Stimulated activated CD4-positive, alpha-beta T cell treated with anti-CD3 and anti-CD28 coated beads, Interleukin-2, amount 100 ng/mL, for 4 hours (primary cell): ENCODE measurements at places on chromosomes 7 and 10.

DNA sequence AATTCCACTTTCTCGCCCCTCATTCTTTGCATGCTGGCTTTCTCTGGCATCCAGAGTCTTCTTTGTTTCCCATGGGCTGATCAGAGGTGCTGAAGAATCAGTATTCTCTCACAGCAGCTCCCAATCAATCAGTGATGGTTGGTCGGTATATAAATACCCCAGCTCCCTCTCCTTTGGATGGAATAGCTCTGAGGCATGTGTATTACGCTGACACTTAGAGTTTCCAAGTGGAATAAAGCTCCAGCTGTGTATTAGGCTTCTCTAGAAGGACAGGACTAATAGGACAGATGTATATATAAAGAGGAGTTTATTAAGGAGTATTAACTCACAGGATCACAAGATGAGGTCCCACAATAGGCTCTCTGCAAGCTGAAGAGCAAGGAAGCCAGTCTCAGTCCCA, 218.3 kb upstream of the GRB10 start:
- DNase-seq, result no peak

- no peak for DNase-seq
Measured at GRCh38 chr7:25075459-25075858, 49.6 kb downstream of the CYCS start.

- no peak for DNase-seq
Measured at GRCh38 chr10:963186-963585, 25.0 kb upstream of the GTPBP4 start.

DNA sequence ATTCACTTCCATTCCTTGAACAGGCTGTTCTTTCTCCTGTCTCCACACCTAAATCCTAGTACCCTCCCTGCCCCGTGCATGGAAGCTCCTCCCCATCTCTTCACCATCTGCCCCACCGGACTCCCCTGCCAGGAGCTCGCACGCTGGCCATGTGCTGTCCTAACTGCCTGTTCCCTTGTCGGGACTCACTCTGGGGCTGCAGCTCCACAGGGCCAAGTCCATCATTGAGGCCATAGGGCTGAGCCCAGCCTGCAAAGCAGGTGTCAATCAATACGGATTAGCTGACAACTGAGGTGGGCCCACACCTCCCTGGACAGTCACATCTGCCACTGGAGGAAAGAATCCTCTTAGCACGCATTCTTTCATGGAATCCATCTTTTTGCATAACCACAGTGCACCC, 41.4 kb upstream of the DMBT1 start:
- DNase-seq, result no peak

- no peak for DNase-seq
Measured at GRCh38 chr7:3861941-3862340, 560.9 kb downstream of the SDK1 start.

DNA sequence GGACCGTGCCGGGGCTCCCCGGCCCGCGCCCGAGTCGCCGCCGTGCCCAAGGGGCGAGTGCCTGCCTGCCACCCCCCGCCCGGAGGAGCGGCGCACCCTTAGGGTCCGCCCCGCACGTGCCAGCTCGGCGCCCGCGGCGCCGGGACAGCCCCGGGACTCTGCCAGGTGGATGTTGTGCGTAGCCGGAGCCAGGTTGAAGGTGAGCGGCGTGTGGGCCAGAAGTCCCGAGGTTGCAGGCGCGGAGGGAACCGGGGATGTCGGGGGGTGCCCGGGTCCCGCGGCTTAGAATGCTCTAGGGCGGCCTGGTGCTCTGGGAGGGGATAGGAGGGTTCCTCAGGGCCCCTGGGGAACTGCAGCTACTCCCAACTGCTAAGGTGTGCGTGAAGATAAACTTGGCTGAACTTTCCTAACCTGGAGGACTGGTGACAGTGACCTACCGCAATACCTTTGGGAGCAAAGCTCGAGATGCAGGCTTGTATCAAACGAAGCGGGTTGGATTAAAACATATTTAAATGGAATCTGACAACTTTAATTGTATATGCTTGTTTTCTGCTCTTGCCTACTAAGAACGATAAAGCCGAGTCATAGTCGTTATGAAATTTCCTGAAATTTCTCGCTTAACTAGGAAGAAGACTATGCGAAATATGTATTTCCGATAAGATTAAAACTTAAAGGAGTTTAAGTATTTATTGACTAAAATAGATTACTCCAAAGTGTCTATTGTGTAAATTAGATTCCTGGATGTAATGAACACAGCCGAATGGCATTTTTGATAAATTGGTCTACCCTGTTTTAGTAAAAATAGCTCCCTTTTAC, at the start of gene CUX1:
Gene CUX1 (plus strand): TSS at position 156 of the 816 bp plus-strand sequence. CDS start 14 bp downstream, at position 170.
- DNase-seq, result peak; percentile 18

DNA sequence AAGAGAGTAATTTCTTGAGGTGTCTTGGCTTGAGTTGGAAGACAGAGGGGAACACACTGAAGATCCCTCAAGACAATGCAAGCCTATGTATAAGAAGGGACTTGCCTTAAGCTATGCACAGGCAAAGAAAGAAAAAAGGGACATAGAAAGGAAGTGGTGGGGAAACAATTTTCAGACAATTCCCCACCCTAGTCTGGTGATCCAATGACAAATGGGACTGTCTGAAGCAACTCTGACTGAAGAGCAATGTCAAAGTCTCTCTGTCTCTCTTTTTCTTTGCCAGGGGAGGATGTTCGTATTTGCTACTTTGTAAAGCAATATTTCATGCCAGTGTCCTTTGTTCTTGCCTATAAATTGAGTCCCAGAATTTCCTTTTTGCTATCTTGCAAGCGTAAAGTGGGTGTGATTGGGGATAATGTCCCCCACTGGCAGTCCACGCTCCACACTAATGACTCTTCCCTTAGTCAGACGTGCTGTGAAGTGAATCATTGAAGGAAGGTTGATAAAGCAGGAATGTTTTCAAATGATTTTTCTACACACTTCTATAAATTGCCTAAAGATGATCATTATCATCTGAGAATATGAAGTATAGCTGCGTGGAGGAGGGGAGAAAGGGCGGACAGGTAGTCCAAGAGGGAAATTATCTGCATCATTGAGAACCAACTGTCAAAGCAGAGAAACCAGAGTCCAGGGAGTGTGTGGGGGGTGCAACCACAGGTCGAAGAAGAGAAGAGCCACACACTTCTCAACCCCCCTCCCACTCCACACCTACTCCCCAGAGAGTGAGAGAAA, 243.8 kb upstream of the ETV1 start:
- DNase-seq, result no peak

GRCh38 chr10:5433182-5433581, 20.8 kb downstream of the NET1 start:
- DNase-seq, result no peak

DNA sequence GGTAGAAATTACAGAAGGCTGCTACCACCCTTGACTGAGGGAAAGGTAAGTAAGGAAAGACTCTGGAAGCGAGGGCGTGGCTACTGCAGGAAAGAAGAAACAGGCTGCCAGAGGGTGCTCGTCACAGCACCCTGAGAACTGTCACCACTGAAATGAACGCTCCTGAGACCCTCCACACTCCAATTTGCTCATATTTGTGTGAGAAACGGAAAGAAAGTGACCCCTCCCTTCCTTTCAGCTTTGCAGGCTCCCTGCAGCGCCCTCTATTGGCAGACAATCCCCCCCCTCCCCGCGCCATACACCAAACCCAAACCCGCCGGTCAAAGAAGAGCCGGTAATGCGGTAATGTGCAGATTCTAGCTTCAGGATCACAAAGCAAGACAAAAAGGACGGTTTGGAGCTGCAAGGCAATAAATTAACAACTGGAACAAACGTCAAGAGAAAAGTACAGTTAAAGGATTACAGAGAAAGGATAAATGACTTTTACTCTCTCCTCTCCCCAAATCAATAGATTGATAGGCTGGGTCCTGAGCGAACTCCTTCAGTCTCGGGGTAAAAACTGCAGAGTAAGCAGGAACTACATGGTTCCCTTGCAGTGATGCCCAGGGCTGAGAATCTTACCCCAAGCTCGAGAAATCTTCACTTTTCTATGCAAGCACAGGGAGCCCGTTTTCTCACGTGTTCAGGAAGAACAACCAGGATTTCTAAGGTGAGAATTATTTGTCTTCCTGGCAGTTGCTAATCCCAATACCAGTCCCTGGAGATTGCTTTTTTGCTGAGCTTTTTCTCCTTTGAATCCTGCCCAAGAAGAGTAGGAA, 47.6 kb downstream of the STEAP1B start:
- DNase-seq, result no peak

DNA sequence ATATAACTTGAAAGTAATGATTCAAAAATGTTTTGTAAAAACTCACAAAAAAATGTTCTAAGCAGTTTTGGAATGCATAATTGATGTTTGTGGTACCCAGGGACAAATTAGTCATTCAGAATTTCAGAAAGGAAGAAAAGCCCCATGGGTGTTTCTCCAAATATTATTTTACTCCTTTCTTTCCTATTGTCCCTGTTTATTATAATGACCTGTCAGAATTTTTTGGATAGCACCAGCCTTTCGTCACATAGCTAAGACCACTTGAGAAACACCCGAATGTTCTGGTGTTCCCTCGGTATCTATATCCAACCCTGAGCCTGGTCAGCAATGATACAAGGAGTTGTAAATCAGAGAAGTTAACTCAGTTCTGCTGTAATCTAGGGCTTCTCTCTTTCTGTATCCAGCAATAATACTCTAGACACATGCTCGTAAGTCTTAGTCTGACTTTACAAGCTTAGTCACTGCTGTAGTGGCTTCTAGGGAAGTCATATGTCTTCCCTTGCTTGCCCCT, 64.8 kb upstream of the MEOX2 start:
- DNase-seq, result no peak

- DNase-seq, result no peak
Measured at GRCh38 chr7:149787428-149788299, 14.3 kb upstream of the ZNF467 start.

GRCh38 chr10:88931548-88931947, 21.0 kb downstream of the ACTA2 start:
- no peak for DNase-seq

DNA sequence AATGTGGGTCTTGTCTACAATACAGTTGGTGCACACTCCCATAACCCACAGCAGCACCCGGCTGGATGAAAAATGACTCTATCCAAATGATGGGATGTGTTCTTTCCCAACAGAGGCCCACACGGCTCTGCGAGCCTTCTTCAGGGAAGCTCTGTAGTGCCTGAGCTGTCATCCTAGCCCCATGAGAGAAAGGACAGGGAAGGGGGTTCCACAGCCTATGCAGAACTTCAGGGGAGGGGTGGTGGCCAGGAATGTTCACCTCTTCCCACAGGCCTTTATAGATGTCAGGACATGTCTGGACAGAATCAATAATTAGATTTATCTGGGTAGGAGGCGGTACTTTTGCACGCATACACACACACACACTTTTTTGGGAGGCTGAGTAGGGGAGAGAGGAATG, 109.0 kb downstream of the JCAD start:
- DNase-seq, result no peak

DNA sequence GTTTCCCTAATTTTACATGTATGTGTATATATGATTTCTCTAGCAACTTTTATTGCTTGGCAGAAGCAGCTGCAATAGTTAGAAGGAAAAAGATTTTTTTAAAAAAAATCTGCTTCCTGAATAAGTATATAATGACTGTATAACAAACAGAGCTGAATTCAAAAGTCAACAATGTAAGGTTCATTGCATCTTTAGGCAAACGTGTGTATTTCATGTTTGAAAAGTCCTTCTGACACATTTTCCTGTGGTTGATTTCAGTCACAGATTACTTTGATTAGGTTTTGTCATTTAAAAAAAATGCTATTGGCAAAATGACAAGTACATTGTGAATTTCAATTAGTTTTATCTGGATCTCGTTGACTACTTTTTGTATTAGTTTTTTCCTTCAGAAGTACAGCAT, 231.0 kb downstream of the CSTF2T start:
- no peak for DNase-seq

DNA sequence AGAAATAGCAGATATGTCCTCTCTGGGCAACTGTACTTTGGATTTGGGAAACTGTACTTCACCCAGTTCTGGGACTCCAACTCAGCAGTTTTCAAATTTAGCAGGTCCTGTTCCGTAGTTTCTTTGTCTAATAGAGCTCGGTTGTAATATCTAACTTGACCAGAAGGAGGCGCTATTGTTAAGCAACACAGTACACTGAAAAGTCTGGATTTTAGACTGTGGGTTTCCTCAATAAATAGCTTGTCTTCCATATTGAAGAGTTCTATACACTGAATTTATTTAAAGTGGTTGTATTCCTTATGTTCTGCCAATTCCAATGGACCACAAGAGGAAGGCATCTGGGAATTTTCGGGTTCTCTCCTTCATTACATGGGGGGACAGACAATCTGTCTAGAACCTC, 39.8 kb downstream of the ELFN1 start:
- no peak for DNase-seq

GRCh38 chr7:140300243-140301136, 97.8 kb downstream of the SLC37A3 start:
- DNase-seq, result no peak

GRCh38 chr10:119737823-119738222, 12.0 kb downstream of the INPP5F start:
- DNase-seq, result peak; percentile 17

DNA sequence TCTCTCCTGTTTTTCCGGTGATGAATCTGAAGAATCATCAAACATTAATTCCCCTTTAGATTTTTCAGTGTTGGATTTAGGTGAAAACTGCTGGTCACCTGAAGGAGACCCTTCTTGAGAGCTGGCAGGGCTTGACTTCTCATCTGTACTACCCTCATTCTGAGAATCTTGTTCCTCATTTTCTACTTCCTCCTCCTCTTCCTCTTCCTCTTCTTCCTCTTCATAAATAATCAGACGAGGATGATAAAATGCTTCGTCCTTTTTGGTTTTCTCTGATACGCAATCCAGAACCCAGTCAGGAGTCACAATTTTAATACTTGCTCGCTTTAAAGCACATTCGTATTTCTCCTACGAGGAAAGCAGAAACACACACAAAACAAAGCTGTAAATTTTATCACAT, 26.9 kb downstream of the PAXIP1 start:
- no peak for DNase-seq

- DNase-seq, result no peak
Measured at GRCh38 chr10:90403211-90404000, 454.4 kb downstream of the HTR7 start.

DNA sequence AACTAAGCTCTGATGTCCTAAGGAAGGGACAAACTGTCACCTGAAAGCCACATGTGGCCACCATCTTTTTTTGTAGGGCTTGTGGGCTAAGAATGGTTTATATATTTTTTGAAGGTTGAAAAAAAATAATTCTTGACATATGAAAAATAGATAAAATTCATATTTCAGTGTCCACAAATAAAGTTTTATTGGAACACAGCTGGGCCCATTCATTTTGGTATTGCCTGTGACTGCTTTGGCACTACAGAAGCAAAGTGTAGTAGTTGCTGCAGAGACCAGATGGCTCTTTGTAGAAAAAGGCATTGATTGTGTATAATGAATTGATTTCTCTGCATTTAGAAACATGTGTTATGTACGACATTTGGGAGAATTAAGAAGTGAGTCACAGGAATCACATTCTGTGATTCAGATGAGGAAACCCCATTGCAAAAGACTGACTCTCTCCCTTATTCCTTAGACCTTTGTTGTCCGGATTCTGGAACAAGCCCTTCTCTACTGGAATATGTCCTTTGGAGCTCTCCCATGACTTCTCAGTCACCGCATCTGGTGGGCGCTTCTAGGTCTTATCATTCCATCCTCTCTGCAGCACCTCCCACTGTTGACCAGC, 438.7 kb downstream of the LRMDA start:
- no peak for DNase-seq

GRCh38 chr10:76583711-76584161, 1053.9 kb downstream of the KCNMA1 start:
- no peak for DNase-seq
